ENCODE measurements at places on chromosomes 7 and 10.

DNA sequence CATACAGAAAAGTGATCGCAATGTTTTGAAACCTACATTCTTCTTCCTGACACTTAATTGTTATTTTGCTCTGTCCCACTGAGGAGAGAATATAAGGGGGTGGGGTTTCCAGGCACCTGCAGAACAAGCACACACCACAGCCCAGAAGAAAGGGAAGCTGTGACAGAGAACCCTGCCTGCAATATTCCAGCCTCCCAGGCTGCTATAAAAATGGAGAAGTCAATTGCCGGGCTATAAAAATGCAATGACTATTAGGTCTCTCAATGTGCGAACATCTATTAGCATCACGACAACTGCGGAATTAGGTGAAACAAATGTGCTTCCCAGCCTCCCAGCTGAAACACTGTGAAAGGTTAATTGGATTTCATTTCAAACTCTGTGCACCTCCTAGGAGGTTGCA is 145.3 kb upstream of the FRMD4A start:
- no peak for DNase-seq

GRCh38 chr10:73802276-73802991 is 9.0 kb downstream of the NDST2 start:
- no peak for DNase-seq

- DNase-seq = no peak
These were observed 14.1 kb downstream of the SH2B2 start for GRCh38 chr7:102300643-102301221.

- DNase-seq = no peak
These were observed 52.7 kb upstream of the LAMB1 start for GRCh38 chr7:108055611-108056021.

GRCh38 chr7:124542476-124542875 is 223.1 kb downstream of the GPR37 start:
- DNase-seq = no peak

DNA sequence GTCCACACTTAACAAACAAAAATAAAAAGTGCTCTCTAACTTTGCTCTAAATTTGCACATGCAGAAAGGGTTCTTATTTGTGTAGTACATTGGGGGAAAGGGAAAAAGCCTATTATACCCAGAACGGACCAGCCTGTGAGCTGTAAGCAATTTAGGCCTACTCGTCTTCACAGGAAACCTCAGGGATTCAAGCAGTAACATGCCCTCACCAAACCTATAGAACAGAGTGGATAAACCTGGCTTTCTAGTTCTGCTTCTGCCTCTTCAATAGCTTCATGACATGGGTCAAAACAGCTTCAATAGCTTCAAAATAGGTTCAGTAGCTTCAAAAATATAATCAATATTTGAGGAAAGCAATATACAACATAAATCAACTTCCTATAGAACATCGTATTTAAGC is 163.7 kb downstream of the ARL4A start:
- no peak for DNase-seq

DNA sequence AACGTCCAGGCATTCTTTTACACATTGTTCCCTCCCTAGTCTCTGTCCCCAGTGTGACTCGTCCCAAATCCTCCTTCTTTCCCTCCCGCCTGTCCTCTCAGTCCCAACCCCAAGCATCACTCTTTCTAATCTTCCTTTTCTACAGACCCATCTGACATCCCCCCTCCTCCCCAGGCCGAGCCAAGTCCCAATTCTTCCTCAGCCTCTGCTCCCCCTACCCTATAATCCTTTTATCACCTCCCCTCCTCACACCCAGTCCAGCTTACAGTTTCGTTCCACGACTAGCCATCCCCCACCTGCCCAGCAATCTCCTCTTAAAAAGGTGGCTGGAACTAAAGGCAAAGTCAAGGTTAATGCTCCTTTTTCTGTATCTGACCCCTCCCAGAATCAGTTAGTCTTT is 95.1 kb downstream of the MACC1 start:
- no peak for DNase-seq

DNA sequence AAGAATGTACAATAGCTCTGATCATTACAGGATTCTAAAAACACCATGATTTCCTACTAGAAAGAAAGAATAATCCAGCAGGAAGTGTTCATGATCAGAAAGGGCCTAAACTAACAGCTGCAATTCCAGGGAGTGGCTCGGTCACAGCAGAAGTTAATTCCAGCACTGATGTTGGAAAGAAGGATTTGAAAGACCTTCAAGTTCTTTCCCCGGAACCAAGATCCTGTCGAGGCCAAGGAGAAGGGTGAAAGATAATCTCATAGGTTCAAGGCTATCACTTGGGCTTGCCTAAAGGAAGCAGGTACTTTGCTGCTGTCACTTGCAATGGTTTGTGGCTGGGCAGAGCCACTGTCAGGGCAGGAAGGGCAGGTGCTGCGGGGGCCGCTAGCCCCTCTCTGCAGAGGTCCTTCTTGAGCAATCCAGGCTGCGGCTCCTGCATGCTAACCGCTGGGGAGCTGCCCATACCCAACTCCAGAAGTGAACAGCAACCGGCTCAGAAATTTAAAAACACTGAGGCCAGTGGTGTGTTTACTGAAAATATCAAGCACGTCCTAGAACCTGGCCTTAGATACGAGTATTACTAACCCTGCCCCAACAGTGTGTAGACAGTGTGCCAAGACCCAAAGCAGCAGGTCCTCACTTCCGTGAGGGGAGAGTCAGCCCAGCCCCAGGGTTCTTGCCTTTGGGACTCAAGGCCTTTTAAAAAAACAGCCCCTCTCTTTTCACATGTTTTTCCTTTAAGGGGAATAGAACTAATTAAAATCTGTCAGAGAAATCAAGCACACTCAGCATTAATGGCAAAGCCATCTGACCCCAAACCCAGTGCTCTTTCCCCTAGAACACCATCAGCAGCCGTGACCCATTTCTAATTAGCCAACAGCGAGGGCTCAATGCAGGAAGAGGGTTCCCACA is 76.8 kb downstream of the VIPR2 start:
- no peak for DNase-seq

DNA sequence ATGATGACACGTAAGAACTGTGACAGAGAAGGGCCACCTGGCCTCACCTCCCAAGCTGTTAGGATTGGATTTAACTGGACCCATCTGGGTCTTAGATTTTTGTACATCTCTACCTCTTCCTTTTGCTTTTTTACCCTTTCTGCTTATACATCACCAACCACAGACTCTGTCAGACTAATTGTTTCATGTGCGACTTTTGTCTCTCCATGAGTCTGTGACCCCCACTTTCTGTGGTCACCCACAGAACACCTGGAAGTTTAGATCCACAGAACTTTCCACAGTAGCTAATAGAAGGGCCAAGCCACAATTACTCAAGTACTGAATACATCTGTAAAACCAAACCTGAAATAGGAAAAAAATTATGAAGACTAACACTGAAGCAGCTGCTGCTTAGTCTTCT is 23.1 kb downstream of the SEC31B start:
- no peak for DNase-seq

- no peak for DNase-seq
These were observed 52.8 kb downstream of the LSMEM1 start for GRCh38 chr7:112533591-112533990.

DNA sequence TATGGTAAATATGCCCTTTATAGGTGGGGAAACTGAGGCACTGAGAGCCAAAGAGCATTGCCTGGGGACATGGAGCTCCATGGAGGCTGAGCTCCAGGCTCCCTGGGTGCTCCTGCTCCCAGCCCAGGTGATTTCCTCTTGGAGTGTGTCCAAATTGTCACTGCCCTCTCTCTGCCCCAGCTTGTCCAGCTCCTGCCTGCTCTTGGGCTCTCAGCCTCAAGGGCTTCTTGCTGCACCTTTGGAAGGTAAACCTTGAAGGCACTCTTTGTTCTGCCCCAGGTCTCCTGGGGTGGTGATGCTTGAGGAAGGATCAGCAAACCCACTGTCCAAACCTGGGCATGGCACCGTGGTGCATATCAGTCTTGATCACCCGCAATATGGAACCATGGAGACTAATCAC is 166.1 kb downstream of the RPS24 start:
- DNase-seq = no peak

DNA sequence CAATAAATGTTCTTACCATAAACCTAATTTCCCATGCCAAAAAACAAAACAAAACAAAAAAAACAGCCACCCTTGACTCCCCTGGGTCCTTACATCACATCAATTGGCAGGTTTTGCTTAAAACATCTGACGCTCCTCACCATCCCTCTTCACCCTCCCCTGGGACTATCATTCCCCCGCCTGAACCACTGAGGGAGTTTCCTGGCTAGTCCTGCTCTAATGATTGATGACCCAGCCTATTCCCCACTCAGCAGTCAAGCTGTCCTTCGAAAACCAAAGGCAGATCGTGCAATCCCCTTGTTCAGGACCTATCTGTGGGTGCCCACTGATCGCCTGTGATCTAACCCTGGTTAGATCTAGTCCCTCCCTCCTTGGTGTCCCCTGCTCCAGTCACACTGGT is 11.2 kb upstream of the FRMPD2 start:
- no peak for DNase-seq

DNA sequence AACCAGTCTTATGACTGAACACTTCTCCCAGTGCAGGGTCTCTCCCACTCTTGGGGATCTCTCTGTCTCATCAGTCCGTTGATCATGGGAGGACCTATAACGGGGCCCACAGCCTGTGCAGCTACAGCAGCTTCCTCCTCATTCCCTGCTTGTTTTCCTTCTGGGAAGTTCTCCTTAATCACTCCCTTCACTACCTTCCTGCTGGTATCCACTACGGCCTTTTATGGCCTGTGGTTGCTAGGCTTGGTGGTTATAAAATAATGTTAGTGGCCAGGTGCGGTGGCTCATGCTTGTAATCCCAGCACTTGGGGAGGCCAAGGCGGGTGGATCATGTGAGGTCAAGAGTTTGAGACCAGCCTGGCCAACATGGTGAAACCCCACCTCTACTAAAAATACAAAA is 3.5 kb upstream of the ZNF282 start:
- no peak for DNase-seq

- DNase-seq = no peak
These were observed 768.6 kb downstream of the NRG3 start for GRCh38 chr10:82643601-82644000.

- no peak for DNase-seq
These were observed 7.1 kb upstream of the PAX2 start for GRCh38 chr10:100738055-100738827.

GRCh38 chr7:31304446-31304845 is 36.1 kb downstream of the NEUROD6 start:
- no peak for DNase-seq

DNA sequence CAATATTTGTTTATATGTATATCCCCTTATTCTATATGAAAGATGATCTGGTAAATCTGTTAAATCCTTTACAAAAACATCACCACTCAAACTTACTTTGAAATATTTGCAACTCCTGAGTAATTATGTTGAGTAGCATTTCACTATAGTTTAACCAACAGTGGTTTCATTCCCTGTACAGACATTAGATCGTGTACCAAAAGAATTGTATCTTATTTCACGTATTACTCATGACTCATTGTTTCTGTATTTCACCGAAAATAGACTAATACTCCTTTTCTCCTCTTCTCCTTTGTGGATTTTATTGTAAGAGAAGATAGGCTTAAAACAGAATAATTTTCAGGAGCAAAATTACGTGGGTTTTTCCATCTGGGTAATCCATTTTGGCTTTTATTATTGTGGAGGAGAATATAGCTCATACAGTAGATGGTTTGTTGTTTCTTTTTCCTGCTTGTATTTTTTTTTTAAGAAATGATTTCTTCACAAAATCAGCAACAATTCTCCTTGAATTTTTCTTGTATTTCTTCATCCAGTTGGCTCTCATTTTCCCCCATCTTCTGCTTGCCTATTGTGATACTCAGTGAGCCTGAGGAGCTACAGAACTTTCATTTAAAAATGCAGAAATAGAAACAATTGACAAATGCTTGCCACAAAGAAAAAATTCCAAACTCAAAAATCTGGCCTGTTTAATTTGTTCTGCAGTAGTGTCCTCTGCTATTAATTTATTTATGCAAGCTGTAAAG is 90.6 kb upstream of the OIT3 start:
- DNase-seq = no peak

DNA sequence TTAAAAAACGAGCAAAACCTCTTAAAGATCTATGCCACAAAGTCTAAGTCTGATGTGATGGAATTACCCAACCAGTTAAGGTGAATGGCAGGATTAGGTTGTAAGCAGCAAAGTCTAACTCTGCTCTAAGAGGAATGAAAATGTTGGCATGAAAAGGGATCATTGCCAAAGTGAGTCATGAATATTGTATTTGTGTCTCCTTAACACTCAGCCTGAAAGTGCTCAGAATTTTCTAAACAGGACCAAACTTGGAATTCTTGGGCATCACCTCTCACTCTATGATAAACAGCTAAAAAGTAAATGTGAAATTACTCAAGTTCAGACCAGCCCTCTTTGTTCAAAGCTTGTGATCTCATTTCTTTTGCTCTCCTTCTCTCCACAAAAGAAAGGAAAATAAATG is 27.0 kb downstream of the PPP1R3A start:
- DNase-seq = no peak

- peak; percentile 90 for DNase-seq
These were observed 45.8 kb upstream of the WIPI2 start for GRCh38 chr7:5143935-5144903.

DNA sequence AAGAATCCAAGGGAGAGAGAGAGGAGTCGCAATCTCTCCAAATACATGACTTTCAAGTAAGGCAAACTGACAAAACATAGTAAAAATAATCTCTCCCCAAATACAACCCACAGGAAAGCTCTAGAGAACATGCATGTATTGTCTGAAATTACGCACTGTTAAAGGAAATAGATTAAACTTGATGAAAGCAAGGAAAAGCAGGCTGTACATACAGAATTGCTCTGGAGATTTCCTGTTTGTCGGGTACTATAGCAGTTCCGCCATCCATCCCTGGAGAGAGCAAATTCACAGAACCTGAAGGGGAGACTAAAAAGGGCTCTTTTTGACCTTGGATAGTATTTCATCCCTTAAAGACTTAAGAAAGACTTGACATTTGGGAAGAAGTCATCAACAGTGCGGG is 170.2 kb upstream of the BET1 start:
- DNase-seq = no peak

DNA sequence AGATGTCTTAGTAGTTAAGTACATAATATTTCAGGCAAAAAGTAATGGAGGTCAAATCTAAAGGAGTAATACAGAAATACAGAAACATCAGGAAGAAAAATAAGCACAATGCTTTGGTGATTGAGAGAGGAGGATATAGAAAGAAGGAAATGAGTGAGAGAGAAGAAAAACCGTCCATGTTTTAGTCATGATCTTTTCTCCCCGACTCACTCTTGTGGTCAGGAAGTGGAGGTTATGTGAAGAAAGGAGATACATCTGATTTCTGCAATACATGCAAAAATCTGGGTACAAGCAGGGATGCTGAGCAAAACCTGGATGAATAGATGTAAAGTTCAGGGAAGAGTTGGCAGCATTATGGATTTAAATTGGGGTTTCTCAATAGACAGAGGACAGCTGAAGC is 1122.5 kb downstream of the SORCS3 start:
- no peak for DNase-seq

- DNase-seq = no peak
These were observed 58.8 kb downstream of the EZH2 start for GRCh38 chr7:148825338-148825737.

DNA sequence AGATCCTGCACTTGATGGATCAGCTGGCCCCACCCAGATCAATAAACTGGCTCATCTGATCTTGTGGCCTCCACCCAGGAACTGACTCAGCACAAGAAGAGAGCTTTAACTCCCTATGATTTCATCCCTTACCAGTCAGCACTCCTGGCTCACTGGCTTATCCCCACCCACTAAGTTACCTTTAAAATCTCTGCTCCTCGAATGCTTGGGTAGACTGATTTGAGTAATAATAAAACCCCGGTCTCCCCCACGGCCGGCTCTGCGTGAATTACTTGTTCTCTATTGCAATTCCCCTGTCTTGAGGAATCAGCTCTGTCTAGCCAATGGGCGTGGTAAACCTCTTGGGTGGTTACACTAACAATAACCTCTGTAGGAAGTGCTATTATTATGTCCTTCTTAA is 83.7 kb downstream of the MBL2 start:
- DNase-seq = no peak

Measured in CD4-positive, alpha-beta T cell treated with Interleukin-17A for 1 hour (primary cell).